ENCODE measurements at places on chromosomes 7 and 10.

GRCh38 chr10:13769946-13770345, 183.2 kb downstream of the PRPF18 start:
- no peak for DNase-seq

DNA sequence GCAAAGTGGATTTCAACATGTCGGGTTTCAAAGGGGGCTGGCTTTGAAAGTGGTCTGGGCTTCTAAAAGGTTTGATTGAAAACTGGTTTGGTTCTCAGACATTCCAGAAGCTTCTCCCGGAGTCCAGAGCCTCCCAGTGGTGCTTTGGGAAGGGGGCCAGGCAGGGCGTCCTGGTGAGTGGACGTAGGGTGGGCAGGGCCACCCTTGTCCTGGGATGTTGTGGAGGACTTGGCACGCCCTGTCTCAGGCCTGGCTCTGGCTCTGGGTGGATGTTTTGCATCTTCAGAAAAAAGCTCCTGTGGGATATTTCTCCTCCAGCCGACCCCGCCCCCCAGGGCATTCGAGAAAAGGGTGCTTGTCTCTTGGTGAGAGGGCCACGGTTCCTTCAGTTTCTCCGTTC, 31.2 kb downstream of the GRIFIN start:
- DNase-seq = no peak

DNA sequence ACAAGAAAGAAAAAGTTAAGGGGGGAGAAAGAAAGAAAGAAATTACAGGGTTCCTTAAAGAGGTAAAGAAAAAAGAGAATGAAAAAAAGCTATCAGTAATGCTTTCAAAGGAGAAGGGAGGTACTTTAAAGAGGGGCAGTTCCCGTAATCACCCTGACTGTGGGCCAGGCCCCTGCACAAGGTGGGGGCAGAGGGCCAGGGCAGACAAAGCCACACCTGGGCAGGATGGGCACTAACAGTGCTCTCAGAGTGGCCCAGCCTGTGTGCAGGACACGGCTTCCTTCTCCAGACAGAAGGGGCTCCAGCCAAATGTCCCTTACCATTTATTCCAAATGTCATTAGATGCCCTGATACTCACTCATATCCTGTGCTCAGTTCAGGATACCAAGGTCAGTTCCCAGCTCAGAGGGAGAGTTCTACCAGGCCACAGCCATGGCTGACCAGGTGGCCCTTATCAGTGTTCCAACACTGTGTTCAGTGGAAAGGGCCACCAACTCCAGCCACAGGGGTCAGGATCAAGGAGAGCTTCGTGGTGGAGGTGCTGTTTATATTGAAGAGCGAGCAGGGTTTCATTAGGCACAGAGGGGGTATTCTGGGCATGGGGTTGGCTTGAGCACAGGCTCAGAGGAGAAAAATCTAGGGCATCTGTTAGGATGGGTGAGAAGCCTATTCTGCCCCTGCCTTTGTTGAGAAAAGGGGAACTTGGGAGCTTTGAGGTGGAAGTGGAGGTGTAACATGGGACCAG, 29.9 kb downstream of the DPCD start:
- DNase-seq = no peak

- DNase-seq = no peak
Measured at GRCh38 chr7:66500087-66500486, 128.6 kb upstream of the KCTD7 start.

DNA sequence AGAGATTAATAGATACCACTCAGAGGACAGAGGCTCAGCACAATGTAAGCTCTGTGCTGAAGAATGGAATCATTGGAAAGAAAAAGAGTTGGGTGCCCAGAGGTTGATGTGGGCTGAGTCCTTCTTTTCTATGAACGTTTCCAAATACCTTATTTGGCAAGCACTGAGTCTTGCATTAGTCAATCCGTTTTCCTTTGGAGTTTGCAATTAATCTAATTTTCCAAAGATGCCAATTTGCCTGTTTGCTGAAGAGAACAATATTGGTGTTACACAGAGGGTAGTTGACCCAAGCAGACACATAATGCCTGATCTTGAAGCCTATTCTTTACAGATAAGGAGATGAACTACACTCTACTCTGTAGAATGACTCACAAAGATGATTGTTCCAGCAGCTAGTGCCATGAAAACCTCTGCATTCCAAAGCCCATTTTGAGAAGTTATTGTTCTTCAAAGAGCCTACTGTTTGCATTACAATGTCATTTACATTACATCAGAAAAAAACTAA, 55.4 kb upstream of the MET start:
- DNase-seq = no peak

GRCh38 chr7:105106473-105106872, 92.5 kb downstream of the KMT2E start:
- DNase-seq = no peak

GRCh38 chr10:88270871-88271713, 312.0 kb downstream of the RNLS start:
- no peak for DNase-seq

DNA sequence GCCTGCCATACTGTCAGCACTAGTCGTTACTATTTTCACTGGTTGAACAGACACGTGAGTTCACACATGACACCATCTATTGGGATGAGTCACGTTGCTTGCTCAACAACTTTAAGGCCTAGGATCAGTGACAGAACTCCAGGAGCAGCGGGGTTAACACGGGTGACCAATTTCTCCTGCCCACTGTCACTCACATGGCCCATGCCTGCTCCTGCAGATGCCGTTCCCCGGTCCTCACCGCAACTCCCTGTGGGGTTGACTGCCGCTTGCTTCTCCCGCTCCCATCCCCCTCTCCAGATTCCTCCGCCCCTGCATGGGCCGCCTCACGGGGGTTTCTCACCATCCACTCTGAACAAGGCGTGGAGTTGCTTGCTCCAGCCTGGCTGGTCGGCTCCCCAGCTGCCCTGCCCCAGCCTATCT, 128.2 kb downstream of the TAX1BP1 start:
- no peak for DNase-seq

- DNase-seq = no peak
Measured at GRCh38 chr10:11878776-11879175, 55.6 kb downstream of the PROSER2 start.

DNA sequence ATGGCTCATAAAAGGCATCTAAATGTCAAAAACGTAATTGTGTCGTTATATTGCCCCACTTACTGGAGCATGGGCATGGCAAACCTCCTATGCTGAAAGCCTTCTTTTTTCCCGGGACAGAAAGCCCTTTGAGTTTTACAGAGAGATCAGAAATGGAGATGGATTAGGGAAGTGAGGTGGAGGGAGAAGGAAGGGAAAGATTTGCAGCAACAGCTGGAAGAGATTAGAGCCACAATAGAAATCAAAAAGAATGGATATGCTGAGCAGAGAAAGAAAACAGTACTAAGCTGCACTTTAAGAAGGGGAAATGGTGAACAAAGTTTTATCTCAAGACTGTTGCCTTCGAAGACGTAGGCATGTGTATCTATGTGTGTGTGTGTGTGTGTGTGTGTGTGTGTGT, 97.2 kb upstream of the PCGF5 start:
- no peak for DNase-seq

GRCh38 chr10:13961097-13961496, 369.6 kb downstream of the FRMD4A start:
- DNase-seq = no peak

DNA sequence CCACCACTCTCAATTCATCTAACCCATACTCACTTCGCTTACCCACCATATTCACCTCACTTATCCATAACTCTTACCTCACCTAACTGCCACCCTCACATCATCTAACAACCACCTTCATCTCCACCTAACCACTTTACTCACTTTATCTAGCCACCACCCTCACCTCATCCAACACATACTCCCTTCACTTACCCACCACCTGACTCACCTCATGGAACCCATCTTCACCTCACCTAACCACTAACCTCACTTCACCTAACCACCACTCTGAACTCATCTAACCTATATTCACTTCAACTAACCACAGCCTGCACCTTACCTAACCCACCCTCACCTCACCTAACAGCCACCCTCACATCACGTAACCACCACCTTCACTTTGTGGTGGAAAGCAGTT, 84.2 kb downstream of the VIPR2 start:
- no peak for DNase-seq

GRCh38 chr7:47125529-47125928, 456.4 kb downstream of the TNS3 start:
- DNase-seq = no peak

GRCh38 chr7:91164506-91164905, 99.7 kb upstream of the FZD1 start:
- DNase-seq = no peak

- DNase-seq = peak; percentile 67
Measured at GRCh38 chr10:5692461-5693358, 8.1 kb downstream of the TASOR2 start.

- no peak for DNase-seq
Measured at GRCh38 chr7:35035511-35035961, 1.7 kb downstream of the DPY19L1 start.

- DNase-seq = no peak
Measured at GRCh38 chr10:59107147-59107546, 69.3 kb upstream of the PHYHIPL start.

DNA sequence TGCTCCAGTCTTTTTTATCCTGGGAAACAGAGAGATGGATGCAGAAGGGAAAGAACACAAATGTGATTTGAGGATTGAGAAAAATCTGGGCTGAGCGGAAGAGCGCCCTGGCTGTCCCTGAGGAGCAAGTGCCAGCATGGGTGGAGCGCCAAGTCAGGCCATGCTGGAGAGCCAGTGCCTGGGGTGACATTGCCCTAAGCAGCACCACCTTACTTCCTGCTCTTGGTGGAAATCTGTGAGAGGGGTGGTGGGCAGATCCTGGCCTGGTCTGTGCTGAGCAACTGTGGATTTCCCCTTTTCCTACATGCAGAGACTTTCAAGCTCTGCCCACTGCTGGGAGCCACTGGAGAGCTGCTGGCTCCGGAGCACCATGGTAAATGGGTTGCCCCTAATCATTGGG, 36.9 kb downstream of the DDIT4 start:
- DNase-seq = no peak

DNA sequence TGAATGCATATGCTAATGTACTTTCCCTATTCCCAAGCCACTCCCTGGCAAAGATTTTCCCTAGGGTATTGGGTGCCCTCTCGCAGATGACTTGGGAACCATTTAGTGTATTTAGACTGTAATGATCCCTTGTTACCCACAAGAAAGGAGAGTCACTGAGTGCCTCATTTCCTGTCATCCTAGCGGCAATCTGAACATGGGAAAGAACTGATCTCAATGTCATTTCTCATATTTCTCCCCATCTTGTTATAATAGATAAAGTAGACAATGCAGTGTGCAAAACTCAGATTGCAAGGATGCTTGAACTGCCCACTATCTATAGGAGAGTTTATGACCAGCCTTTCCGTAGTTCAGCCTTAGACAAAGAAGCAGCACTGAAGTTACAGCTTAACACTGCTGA, 123.3 kb downstream of the MICU1 start:
- no peak for DNase-seq

DNA sequence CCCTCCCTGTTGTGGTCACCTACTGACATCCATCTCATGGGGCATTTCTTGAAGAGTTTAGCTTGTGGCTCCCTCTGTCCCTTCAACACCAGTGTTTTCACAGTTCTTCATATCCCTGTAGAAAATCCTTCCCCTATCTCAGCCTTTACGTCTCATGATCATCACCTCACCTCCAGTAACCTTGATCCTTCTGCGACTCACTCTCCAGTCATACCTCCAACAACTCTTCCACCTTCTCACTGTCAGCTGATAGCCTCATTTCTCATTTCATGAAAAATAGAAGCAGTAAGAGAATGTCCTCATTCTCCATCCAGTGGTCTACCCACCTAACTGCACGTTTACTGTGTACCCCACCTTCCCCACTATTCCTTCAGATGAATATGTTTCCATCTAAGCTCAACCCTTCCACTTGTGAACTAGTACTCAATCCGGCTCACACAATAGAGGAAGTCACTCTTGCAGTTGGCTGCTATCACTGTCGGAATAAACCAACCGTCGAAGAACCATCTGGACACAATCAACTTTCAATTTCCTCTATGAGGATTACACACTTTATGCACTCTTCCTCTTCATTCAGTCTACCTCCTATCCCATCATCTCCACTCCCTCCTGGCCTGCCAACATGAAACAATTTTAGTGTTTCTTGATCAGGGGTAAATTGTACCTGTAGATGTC, 256.0 kb downstream of the AHR start:
- DNase-seq = no peak

DNA sequence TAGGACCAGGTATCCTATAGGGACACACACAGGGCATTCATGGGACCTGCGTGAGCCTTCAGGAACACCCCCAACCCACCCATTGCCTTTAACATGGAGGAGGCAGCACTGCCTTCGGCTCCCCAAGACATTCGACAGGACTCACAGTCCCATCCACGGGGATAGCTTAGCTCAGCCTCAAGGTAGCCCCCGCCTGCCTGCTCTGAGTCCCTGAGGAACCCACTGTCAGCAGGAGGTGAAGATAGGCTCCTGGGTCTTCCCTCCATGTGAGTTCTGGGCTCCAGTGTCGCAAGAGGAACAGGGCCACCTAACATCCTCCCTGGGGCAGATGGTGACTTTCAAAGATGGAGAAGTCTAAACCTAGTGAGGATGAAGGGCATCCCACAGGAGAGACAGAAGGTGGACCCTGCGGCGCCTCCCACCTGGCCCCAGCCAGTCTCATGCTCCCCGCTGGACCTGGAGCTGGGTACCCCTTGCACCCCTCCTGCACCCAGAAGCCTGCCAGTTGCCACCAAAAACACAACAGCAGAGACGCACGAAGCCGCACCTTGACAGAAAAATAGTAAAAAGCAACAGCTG, 4.9 kb upstream of the ADIRF start:
- DNase-seq = no peak

DNA sequence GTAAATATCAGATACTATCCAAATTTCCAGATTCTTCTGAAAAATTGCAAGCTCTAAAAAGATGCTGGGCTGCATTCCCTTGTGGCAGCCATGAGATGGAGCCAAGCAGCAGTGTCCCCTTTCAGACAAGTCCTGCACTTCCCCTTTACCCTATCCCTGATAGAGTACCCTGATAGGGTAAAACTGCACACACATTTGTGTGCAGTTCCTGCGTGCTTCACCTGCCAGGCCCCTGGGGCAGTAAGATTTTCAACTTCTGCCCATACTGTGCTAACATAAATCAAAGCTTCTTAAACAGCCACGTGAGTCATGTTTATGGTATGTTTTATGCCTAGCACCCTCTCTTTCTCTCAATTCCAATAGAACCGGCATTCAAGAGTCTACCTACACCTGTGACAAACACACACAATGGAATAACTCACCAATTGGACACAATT, 52.2 kb downstream of the IFIT5 start:
- DNase-seq = no peak

DNA sequence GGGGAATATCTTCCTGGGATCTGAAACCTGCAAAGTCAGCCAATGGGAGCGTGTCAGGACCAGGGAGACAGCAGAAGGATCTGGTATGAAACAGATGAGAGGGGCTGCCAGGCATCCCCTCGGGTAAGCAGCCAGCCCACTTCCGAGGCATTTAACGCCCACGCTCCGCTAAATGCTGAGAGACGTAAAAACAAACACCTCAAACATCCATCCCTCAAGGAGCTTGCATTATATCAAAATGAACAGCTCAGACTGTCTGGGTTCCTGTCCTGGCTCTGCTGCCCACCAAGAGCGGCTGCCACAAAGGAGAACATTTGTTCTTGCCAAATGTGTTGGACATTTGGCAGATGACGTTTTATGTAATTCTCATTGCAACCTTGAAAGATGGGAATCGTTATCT, 7.0 kb upstream of the SERPINE1 start:
- no peak for DNase-seq

GRCh38 chr10:48605786-48606529, 1.1 kb upstream of the ARHGAP22 start:
- DNase-seq = no peak
